ENCODE measurements at places on chromosomes 5 and 9. TPM values are rescaled to one million over a fixed set of nuclear protein-coding genes. Genes with fewer than 3 reads are reported as not detected.

SPINK13 gene
- not detected for total RNA-seq

DNA sequence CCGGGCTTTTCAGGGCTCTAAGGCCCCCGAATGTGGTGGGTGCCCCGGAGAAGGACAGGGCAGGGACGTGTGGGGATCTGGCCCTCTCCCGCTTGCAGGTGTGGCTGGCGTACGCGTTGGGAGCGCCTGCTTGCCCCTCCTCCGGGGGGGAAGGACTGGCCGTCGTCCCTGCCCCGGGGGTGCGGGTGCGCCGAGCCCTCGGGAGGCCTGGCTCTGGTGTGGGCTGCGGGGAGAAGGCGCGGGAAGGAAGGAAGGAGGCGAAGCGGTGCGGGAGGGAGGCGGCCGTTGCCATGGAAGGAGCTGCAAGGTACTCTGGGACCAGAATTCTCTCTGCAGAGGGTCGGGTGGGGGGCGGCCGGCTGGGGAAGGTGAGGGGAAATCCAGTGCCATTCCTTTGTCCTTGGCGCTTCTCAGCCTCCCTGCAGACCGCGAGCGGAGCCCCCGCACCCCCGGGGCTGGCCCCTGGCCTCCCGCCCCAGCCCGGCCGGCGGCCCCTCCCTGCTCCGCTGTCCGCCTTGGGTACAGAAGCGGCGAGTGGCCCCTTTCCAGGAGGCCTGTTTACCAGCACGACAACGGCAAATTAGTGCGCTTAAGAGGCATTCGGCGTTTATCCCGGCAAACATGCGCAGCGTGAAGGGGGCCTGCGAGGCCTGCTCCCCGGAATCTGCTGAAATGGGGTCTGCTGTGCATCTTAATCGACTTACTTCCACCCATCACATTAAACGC, 67.1 kb upstream of the UNC5A start:
- no peak for DNase-seq

- no peak for DNase-seq
Observed at GRCh38 chr9:20084125-20084524, 295.3 kb upstream of the SLC24A2 start.

PCDHA9 gene
- 0.29 TPM for total RNA-seq

DNA sequence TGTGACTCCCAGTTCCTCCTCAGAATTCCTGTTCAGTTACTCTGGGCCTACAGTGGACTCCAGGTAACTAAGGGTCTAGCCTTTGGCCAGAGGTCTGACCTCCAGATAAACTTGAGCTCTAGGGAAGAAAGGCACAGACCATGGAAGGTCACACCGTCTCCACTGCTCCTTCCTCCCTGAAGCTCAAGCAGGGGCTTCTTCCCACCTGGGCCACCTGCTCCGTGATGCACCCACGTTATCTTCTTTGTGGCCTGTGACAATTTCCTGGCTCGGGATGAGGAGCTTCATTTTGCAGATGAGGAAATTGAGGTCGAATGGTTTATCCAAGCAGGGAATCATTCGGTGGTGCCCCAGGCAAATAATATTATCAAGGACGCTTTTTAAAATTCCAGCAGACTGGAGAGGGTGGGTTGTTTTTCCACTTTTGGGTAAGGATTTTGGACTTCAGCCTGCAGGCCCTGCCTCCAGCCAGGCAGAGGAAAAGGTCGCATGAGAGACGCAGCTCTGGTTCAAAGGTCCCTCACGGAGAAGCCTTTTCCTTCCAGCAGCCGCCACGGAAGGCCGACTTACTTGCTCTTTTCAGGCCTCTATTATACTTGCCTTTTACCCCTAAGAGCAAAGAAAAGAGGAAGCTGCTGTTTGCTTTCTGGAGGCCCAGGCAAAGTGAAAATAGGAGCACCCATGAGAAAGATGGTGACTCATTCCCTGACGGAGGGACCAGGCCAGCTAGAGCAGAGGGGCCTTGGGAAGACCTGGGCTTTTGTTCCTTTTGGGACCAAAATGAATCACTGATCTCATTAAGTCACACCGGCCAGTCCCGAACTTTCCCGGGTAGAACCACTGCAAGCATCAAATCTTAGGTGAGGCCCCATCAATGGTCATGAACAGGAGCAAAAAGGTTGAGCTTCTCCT, 22.8 kb upstream of the DUSP1 start:
- DNase-seq: no peak

GRCh38 chr9:115495052-115495635, 377.2 kb upstream of the TNC start:
- no peak for DNase-seq

LHX3 gene
- total RNA-seq: not detected

ZNF346 gene
- total RNA-seq: 18.3 TPM

DNA sequence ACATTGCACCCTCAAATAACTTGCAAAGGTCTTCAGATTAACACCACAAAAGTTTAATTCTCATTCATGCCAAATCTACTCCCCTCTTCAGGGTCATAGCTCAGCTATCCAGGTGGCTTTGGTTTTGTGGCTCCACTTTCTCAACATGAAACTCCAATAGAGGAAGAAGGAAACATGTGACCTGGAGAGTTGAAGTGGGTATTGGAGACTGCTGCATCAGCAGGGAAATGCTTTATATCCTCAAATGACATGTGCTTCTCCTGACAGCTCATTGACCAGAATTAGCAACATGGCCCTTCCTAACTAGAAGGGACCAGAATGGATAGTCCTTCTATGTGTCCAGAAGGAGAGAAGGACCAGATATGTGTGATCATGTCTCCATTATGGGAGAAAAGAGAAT, 73.6 kb downstream of the TLR4 start:
- peak; percentile 11 for DNase-seq

GRCh38 chr5:135333732-135334515, 65.1 kb downstream of the MACROH2A1 start:
- DNase-seq: no peak

DNA sequence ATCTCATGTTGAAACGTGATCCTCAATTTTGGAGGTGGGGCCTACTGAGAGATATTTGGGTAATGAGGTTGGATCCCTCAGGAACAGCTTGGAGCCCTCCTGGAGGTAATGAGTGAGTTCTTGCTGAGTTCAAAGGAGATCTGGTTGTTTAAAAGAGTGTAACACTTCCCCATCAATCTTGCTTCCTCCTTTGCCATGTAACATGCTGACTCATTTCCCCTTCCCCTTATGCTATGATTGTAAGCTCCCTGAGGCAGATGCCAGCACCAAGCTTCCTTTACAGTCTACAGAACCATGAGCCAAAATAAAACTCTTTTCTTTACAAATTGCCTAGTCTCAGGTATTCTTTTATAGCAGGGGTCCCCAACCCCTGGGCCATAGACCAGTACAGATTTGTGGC, 352.3 kb downstream of the SLCO4C1 start:
- no peak for DNase-seq

PCDHA1 gene
- 0.06 TPM for total RNA-seq

DNA sequence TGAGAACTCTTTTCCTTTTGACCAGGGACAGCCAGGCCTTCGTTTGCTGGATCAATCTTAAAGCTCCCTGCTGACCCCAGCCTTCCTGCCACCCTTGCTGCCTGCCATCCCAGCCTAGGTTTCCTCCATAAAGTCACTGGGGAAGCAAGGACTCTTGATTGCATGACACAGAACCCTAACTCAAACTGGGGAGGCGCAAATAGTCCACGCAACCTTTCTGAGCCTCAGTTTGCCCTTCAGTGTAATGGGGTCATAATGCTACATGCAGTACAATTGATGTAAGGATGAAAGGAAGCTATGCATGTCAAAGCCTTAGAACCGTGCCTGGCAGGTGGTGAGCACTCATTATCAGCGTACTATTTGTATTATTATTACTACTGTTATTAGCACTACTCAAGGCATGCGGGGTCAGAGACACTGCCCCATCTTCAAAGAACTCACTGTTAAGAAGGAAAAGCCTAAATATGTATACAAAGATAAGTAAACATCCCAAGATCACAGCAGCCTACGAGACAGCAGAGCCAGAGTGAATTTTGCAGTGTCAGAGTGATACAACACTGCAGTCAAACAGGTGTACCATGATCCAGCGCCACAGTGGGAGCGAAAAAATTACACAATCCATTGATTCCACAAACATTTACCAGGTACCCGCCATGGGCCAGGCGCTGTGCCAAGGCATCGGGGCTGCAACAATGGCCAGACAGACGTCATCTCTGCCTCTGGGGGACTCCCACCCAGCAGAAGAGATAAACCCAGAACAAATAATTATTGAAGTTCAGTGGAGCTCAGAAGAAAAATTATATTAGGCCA, 16.9 kb upstream of the CPLX2 start:
- DNase-seq: peak; percentile 13

- DNase-seq: no peak
Observed at GRCh38 chr9:78366827-78367226, 69.9 kb downstream of the PSAT1 start.

GRCh38 chr5:36839489-36840476, 36.8 kb upstream of the NIPBL start:
- no peak for DNase-seq

PCDHAC2 gene
- total RNA-seq: 33.4 TPM

- no peak for DNase-seq
Observed at GRCh38 chr9:128349125-128349524, 8.8 kb downstream of the SLC27A4 start.

DNA sequence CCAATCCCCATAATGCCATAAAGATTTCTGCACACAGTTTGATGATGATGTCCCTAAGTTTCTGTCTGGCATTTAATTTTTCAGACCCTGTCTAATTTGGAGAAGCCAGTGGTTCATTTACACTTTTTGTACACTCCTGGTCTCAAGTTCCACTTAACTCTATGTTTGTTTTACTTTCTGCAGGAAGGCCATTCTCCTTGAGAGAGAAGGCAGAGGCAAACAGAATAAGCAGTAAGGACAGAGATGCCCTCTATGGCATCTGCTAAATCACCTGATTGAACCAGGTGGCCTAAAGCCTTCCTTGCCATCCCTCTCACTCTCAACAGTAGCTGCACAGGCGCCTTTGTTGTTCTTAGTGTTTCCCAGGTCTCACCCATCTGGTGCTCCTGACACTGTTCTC, 86.1 kb upstream of the LRRTM2 start:
- no peak for DNase-seq

C9orf153 gene
- total RNA-seq: 0.23 TPM

DNA sequence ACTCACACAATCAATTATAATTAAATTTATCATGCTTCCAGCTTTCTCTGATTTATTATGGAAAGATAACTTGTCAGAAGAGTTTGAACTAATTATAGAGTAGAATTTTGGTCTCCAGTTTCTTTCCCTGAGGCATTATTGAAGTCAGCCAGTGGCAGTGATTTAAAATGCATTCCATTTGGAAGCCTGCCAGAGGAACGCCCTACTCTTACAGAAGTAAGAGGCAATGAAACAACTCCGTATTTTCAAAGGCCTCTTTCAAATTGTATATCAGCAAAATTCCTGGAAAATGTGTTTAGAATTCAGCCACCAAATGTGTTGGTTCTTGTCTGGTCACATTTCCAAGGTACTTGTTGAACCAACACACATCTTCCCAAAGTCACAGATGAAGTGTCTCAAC, 640.9 kb downstream of the SEMA5A start:
- DNase-seq: no peak

GRCh38 chr5:30572279-30572678, 621.2 kb upstream of the CDH6 start:
- no peak for DNase-seq

DNA sequence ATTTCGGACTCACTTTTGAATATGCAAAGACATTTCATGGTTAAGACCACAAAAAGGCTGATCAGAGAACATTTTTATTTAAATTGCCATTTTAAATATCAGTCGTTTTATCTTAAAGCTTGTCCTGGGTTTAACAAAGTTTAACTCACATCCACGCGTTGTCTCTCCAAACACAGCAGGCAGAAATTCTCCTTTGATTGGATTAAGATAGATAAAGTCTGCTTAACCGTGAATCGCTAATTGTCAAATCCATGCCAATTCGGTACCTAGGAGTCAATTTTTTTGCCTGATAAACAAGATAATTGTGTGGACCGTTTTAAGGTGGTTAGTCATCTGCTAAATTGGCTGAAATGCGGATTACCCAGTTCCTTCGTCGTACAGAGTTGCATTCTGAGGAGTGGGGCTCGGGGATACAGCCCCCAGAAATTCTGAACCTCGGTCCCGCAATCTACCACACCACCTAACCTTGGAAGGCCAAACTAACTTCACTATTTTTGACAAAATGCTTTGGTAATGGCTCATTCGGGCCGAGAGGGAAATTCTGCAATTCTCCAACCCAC, 665 bp upstream of the BTF3 start:
- no peak for DNase-seq

- DNase-seq: no peak
Observed at GRCh38 chr5:172758077-172758833, 12.7 kb downstream of the DUSP1 start.

NOXA1 gene
- 36.7 TPM for total RNA-seq

GARIN3 gene
- not detected for total RNA-seq

- no peak for DNase-seq
Observed at GRCh38 chr5:17075236-17075635, 139.1 kb upstream of the MYO10 start.

GRCh38 chr5:151493665-151494064, 46.3 kb downstream of the SLC36A1 start:
- DNase-seq: no peak

DNA sequence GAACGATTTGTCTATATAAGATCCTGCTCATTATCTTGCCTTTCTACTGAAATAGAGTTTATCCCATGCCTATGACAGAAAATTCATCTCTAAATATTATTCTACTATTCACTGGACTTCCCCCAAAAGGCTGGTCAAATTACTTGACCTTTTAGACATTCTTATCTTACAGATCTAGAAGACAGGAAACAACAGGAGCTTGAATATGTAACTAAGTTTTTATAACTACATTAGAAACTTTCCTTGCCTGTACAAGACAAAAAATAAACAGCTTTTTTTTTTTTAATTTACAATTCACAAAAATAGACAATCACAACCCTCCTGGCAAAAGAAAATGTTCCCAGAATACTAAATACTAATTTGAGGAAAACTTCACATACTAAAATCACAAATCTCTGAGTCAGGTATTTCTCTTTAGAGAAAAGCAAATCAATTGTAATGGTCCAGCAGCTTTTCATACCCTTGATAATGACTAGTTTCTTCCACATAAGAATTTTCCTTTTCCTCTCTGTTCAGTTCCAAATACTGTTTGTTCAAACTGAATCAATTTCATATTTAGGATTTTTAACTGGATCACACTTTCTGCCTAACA, 68.6 kb downstream of the MLLT3 start:
- no peak for DNase-seq

- DNase-seq: no peak
Observed at GRCh38 chr5:137461391-137462264, 37.5 kb downstream of the SPOCK1 start.

RFK gene
- 30.6 TPM for total RNA-seq

CDC20B gene
- total RNA-seq: 0.20 TPM

GRCh38 chr5:96297290-96297689, 135.8 kb downstream of the PCSK1 start:
- peak; percentile 18 for DNase-seq

LCN6 gene
- 12.8 TPM for total RNA-seq

- no peak for DNase-seq
Observed at GRCh38 chr9:38129366-38129765, 60.3 kb upstream of the SHB start.
